ENCODE measurements at places on chromosomes 16 and 17. TPM values are rescaled to one million over a fixed set of nuclear protein-coding genes. Genes with fewer than 3 reads are reported as not detected.

The C17orf107 gene
- polyA plus RNA-seq: 0.67 TPM

The GNGT2 gene
- polyA plus RNA-seq: 3.7 TPM

The ALOX12B gene
- polyA plus RNA-seq: not detected

The KRT25 gene
- polyA plus RNA-seq: not detected

The SPATA22 gene
- polyA plus RNA-seq: 0.33 TPM

The WFDC1 gene
- 32.1 TPM for polyA plus RNA-seq

The PTX4 gene
- 0.05 TPM for polyA plus RNA-seq

The MPHOSPH6 gene
- 57.4 TPM for polyA plus RNA-seq

The BCAR1 gene
- 66.5 TPM for polyA plus RNA-seq

The ANTKMT gene
- polyA plus RNA-seq: 4.5 TPM

The SMIM36 gene
- polyA plus RNA-seq: not detected

The PITPNM3 gene
- 1.1 TPM for polyA plus RNA-seq

The SCGB1C2 gene
- not detected for polyA plus RNA-seq

The CLEC18A gene
- not detected for polyA plus RNA-seq

The AHSP gene
- polyA plus RNA-seq: not detected

The NR1D1 gene
- 3.3 TPM for polyA plus RNA-seq

The PHOSPHO1 gene
- polyA plus RNA-seq: 0.03 TPM

The LSM12 gene
- polyA plus RNA-seq: 79.3 TPM

The HBM gene
- not detected for polyA plus RNA-seq

The TNP2 gene
- not detected for polyA plus RNA-seq

Measured in fibroblast of lung (primary cell).